Stimulated activated CD8-positive, alpha-beta memory T cell treated with anti-CD3 and anti-CD28 coated beads, Interleukin-4, amount 100 ng/mL, for 24 hours (primary cell): ENCODE measurements at places on chromosomes 13 and 19.

DNA sequence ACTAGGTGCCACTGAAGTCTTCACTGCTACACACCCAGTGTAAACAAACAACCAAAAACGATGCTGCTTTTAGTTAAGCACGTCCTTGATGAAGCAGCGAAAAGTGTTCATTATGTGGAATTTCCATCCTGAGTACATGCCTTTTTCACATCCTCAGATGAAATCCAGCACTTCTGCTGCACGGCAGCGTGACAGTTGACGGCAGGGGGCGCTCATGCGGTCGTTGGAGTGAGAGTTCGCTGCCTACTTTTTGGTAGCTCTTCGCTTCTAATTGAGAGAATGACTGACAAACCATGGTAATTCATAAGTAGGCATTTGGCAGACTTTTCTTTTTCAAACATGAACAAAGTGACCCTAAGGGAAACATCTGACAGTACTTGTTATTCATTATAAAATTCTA lies 1124.9 kb downstream of the EFNB2 start:
- peak; percentile 25 for DNase-seq

DNA sequence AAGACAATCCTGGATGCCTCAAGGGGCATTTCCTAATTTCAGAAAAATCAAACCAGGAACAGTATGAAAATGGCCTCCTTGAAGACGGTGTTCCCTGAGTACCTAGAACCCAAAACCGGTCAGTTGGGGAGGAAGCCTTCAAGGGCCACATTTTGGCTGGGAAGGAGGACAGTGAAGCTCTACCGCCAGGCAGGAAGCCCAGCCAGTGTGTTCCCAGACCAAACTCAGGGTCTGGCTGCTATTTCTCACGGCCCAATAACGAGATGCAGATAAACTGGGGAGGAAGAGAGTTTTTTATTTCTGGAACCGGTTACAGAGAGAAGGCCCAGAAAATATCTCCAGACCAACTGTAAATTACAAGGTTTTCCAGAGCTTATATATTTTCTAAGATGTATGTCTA lies 24.3 kb upstream of the CEACAM21 start:
- no peak for DNase-seq

- DNase-seq, result no peak
These were observed 15.7 kb downstream of the ZIC5 start for GRCh38 chr13:99955747-99956472.

DNA sequence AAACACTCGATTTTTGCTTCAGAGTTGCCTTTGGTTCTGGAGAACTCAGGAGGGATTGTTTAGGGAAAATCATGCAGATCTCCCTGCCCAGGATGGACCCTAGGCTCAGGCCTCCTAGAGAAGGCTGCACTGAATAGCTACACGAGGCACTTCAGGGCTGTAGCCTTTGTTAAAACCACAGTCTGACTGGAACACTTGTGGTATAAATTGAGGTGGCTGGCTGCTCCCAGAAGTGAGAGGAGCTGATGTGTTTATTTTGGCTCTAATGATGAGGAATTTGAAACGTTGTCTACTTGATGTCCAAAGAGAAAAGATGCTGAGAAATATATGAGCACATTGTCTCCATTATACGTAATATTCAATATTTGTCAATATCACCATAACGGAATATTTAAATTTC lies 762.1 kb upstream of the ARGLU1 start:
- no peak for DNase-seq

GRCh38 chr19:58468216-58468839 lies 1.4 kb downstream of the ZNF324 start:
- DNase-seq, result no peak

DNA sequence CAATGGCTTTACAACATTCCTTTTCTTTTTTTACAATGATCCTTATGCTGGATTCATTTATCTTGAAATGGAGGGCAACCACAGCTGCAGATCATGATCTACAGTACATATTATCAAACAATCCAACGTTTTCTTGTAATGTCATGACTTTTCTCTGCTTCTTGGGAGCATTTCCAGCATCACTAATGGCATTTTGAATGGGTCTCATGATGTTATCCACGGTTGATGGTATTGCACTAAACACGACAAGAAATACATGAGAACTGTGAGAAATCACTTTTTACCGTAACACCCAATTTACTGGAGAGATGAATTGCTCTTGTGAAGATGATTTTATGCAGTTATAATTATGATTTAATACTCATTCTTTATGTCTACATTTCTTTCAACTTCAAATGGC lies 16.2 kb upstream of the ACOD1 start:
- no peak for DNase-seq

- no peak for DNase-seq
These were observed 256.0 kb upstream of the IRS2 start for GRCh38 chr13:110042253-110042950.

GRCh38 chr13:94053986-94054593 lies 425.4 kb downstream of the DCT start:
- DNase-seq, result no peak

GRCh38 chr13:24270639-24271141 lies 38.7 kb upstream of the C1QTNF9 start:
- no peak for DNase-seq

DNA sequence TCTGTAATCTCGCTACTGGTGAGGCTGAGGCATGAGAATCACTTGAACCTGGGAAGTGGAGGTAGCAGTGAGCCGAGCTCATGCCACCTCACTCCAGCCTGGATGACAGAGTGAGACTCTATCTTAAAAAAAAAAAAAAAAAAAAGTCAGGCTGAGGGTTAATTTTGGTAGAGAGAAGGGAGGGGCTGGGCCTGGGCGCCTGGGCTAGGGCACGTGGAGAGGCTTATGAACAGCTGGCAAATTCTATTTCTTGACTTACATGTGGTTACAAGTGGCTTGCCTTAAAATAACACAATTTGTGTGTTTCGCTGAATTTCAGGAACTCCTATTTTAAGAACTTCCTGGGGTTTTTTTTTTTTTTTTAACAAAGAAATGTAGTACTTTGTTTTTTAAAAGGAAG lies 47.6 kb upstream of the MAP3K10 start:
- no peak for DNase-seq

DNA sequence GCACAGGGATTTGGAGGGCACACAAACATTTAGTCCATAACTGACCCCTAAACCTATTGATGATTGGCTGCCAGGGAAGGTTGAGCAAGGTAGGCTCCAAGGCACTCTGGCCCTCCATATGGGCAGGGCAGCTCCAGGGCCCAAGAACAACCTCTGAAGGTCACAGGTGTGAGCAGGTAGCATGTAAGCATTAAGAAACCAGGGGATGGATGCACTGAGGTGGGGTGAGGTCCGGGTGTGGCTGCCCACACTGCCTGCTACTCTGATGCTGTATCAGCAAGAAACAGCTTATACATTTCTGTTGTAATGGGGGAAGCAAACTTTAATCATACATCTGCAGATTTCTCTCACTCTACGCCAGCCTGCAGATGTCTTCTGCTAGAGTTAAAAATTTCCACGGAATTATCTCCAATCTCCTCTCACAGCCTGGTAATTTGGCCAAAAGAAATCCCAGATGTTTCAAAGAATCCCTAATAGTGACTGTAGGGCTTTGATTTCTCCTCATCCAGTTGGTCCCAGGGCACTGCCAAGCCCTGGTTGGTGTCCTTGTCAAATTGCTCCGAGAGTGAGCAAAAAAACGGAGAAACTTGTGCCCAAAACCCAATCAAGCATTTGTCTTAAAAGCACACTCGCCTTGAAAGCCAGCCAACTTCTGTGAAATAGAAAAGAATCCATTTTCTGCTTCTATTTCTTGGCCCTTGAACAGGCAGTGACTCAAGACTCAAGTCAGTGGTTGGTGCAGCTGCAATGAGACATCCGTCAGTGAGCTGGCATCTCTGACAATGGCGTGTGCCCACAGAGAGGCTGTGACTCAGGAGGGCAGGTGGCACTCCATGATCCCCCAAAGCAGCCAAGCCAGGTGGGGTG lies 72.5 kb upstream of the MRI1 start:
- no peak for DNase-seq

DNA sequence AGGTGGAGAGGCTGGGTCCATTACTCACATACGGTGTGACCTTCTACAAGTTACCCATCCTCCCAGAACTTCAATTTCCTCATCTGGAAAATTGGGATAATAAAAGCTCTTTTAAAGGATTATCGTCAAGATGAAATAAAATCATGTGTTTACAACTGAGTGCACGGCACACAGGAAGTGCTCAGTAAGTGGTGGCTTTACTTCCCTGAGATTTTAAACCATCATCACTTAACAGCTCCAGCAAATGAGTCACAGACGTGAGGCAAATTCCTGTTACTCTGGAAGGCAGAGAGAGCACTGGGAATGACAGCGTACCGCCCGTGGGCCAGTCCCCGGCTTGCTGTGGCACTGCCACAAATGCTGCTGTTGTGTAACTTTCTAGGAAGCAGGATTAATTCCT lies 64.1 kb downstream of the MRPL57 start:
- no peak for DNase-seq

GRCh38 chr13:63696055-63696454 lies 2280.4 kb upstream of the PCDH20 start:
- DNase-seq, result no peak

DNA sequence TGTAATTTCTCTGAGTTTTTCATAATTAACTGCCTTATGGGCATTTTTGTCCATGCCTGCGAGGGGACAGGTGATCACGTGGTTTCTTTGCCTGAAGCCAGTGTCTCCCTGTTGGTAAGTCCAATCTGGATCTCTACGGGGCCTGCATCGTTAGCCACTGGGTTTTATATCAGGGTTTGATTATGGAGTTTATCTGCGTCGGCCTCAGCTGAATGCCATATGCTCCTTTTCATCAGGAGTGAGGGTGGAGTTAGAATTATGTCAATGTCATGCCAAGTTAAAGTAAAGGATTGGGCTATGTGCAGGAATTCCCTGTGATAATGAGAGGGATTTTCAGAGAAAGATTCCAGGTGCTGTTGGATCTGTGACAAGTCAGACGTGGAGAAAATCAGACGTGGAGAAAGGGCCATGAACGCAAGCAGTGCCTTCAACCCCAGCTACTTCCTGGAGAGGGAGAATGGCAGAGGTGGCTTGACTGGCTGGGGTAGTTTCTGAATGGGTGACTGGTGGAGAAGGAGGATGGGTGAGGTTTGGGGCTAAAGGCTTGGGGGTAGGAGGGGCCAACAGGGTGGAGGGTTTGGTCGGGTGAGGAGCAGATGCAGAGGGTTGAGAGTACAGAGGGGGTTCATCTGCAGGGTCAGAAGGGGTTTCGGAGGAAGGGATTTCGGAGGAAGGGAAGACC lies 24.3 kb downstream of the TMEM255B start:
- no peak for DNase-seq

DNA sequence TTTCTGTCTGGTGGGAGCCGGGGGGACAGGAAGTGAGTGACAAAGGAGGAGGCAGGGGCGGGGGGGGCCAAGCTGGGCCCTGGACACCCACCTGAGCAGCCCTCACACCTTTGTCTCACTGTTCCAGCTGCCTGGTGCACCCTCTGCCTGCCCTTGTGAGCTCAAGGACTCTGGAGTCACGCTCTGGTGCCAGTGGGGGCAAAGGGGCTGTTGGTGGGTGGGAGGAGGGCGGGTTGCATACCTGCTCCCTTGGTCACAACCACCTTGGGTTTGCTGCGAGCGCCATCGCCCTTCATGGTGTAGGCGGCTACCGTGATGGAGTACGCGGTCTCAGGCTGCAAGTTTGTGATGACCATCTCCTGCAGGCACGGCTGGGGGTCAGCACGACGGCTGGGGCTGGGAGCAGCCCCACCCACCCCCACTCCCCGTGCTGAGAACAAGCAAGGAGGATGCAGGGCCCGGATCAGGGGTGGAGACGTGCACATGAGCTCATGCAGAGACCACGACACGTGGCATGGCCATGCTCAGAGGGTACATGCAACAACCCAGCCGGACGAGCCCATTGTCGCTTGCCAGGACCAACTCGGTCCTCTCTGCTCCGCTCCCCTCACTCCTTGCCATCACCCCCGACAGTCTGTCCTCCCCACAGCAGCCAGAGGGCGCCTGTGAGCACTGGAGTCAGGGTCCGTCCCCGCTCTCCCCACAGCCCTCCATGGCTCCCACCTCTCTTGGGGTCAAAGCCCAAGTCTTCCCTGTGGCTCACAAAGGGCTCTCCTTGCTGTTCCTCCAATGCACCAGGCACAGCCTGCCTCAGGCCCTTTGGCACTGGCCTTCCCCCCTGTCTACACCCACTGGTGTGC lies 114.9 kb downstream of the PTPRS start:
- no peak for DNase-seq

GRCh38 chr13:97883396-97883795 lies 70.1 kb upstream of the IPO5 start:
- no peak for DNase-seq

DNA sequence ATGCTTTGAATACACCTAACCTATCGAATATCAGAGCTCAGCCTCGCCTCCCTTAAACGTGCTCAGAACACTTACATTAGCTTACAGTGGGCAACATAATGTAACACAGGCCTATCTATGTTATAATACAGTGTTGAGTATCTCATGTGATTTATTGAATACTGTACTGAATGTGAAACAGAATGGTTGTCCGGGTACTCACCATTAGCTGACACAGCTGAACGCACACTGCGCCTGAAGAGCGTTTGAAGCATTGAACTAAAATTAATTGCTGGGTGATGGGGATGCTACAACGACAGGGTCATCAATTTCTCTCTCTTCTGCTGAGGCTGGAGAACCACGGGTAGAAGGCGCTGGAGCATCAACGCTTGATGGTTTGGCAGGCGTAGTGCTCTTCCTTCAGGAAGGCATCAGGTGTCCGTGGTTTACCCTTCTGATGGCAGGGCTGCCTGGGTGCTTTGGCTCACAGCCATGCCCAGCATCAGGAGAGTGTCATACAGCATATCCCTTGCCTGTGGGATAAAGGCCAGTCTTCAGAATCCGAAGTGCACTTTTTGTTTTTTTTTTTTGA lies 46.9 kb upstream of the UBE2L5 start:
- no peak for DNase-seq

DNA sequence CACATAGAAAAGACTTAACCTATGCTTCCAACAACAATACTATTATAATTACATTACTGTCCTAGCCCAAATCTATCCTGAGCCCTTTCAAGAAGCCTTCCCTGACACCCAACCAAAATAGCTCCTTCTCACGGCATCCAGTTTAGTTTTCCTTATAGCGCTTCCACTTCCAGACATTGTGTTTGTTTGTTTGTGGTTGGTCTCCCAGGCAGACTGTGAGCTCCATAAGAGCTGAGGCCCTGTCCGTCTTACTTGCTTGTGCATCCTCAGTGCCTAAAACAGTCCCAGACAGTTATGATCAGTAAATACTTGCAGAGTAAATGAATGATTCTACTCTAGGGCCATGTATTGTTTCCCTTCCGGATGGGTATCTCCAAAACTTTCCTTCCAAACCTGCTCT lies 68.1 kb upstream of the STARD13 start:
- no peak for DNase-seq

- no peak for DNase-seq
These were observed 8.5 kb downstream of the SPACA6 start for GRCh38 chr19:51701468-51702100.

DNA sequence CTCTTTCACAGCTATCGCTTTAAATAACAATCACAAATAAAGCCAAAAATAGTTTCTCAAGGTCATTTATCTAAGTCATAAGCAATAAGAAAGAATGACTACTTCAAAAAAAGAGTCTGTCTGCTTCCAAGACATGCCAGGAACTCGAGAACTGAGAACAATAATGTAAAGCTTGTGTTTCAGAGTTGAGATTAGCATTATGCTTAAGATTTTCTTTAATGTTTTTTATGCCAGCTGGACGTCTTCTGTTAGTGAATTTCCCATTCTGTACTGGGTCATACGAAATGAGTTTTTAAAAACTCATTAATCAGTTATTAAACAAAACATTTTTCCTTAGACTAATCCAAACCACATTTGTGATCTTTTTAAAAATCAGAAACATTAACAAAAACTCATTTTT lies 3.2 kb upstream of the SPRYD7 start:
- no peak for DNase-seq

- no peak for DNase-seq
These were observed 123.6 kb upstream of the MAB21L1 start for GRCh38 chr13:35600137-35600536.

- no peak for DNase-seq
These were observed 31.7 kb upstream of the CYP4F8 start for GRCh38 chr19:15583346-15583745.
